ENCODE measurements at places on chromosomes 6 and 20. TPM values are rescaled to one million over a fixed set of nuclear protein-coding genes. Genes with fewer than 3 reads are reported as not detected.

The TRIM15 gene
- not detected for total RNA-seq

DNA sequence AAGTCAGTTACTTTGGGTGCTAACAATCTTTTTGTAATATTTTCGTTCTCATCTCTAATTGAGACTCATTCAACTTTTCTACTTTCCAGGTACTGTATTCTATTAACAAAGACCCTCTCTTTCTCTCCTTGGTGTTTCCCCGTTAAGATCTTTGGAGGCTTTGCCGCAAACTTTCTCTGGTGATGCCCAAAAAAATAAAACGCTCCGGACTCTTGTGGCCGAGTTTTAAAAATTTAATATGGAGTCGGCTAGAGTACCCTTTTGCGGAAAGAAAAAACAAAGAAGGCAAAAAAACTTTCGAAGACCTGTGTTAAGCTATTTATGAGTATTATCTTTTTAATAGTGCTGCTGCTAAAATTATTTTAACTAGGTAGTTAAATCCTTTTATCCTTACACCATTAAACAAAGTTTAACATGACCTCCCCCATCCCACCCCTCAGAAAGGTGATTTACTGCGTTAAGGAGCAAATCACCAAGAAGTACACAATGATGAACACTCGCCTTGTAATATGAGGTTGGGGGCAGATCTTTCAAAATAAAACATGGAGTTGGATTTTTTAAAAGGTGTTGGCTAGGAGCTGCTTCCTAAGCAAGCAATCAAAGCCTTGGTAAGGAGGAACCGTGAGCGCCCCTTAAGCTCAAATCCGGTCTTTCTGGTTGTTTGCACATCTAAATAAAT lies 10.0 kb downstream of the SIM1 start:
- no peak for DNase-seq

DNA sequence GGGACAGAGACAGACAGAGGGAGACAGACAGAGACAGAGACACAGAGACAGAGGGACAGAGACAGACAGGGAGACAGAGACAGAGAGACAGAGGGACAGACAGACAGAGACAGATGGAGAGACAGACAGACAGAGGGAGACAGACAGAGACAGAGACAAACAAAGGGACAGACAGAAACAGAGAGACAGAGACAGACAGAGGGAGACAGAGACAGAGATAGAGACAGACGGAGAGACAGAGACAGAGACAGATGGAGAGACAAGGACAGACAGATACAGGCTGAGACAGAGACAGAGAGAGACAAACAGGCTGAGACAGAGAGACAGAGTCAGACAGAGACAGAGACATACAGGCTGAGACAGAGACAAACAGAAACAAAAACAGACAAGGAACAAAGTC lies 39.4 kb upstream of the PHACTR3 start:
- DNase-seq, result no peak

DNA sequence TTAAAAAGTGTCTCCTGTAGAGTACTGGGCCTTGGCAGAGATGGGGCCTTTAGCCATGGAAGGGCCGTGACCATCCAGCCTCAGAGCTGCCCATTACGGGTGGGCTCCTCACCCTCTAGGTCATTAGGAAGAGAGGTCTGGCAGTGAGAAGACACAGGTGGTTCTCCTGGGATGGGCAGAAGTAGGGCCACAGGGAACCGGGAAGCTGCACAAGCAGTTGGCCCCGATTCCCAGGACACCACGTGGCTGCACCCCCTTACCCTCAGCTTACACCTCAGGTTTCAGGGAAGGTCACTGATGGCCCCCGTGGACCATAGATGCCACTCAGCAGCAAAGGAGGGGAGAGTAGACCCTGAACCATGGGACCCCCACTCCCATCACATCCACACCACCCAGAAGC lies 1.6 kb downstream of the RAET1G start:
- no peak for DNase-seq

GRCh38 chr6:31125162-31125561 lies 4.9 kb upstream of the CDSN start:
- DNase-seq, result peak; percentile 46

DNA sequence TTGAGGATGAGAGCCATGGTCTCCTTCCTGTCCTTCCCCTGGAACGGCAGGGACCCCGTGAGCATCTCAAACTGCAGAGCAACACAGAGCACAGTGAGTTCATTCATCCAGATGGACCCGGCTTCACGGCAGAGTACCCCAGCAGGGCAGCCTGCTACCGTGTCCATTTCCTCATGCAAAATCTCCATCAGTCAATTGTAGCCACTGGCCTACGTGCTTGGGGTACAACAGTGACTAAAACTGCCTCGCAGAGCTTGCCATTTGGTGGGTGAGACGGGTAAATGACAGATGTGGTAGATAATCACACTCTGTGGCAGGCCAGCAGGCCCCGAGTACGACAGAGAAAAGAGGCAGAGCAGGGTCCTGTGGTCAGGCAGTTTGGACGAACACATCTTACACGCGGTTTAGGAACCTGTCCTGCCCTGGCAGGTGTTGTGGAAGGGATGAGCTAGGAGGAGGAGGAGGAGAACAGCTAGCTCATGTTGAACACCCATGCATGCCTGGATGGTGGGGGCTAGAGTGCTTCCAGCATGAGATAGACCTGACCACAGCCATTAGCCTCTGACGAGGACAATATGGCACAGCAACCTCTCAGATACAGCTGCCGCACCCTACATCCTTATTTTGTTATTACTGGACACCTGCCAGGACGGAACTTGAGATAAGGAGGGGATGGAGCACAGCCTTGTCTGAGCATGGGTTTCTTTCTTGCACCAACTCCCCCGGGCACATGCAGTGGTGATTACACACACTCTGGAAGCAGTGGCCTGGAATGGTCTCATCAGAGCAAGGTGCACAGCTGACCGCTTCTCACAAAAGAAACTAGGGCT lies 95.6 kb downstream of the RAMACL start:
- DNase-seq, result no peak

The HTR1B gene
- not detected for total RNA-seq

DNA sequence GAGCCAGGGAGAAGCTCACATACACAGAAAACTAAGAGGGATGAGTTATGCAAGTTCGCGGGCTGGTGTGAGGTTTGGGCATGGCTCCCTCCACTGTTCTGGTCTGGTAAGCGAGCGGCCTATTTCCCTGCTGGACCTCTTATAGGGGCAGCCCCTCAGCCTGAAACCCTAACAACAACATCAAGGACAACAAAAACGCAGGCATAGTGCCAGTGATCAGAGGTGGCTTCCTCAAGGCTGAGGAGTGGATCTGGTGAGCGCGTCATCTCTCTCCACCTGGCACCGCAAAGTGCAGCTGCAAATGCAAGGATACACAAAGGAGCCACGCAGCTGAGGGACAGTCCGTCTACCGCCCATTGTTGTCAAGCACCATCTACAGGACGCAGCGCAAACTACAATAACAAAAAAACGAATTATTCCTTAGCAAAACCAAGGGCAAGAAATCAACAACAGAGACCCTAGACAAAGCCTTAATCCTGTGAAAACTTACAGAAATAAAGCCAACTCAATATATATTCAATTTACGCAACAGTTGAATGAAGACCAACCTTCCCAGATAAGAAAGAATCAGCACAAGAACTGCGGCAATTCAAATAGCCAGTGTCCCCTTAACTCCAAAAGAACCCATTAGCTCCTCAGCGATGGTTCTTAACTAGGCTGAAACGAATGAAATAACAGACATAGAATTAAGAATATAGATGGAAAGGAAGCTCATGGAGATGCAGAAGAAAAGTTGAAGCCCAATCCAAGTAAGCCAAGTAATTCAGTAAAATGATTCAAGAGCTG lies 9.2 kb upstream of the DEFB110 start:
- no peak for DNase-seq

DNA sequence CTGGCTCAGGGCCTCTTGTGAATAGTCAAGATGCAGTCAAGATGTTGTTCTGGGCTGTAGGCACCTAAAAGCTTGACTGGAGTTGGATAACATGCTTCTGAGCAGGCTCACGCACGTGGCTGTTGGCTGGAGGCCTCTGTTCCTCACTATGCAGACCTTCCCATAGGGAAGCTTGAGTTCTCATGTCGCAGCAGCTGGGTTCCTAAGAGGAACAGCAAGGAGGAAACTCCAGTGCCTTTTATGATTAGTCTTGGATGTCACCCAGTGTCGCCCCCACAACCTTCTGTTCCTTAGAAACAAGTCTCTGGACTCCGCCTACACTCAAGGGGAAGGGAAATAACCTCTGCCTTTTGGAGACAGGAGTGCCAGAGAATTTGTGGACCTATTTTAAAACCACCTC lies 210.7 kb downstream of the BCAS1 start:
- DNase-seq, result peak; percentile 57

DNA sequence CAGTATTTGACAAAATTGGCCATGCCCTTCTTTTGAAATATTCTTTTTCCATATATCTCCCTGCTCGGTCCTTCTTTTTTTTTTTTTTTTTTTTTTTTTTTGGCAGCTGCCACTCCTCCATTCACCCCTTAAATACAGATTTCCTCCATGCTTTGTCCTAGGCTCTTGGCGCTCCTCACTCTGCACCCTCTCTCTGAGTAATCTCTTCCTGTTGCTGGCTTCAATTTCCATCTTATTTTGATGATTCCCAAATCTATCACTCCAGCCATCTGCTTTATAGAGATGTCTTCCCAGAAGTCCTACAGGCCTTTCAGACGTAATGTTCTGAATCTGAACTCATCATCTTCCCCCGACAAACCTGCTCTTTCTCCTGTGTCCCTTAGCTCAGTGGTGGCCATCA lies 12.8 kb upstream of the KLHL32 start:
- DNase-seq, result no peak

The SAMD5 gene
- 0.92 TPM for total RNA-seq
